ENCODE measurements at places on chromosomes 3 and 15. TPM values are rescaled to one million over a fixed set of nuclear protein-coding genes. Genes with fewer than 3 reads are reported as not detected.

- no peak for DNase-seq
These were observed 40.6 kb downstream of the FOXB1 start for GRCh38 chr15:60044636-60045270.

GRCh38 chr3:146166826-146167225 is 5.8 kb upstream of the PLOD2 start:
- no peak for DNase-seq

- DNase-seq, result no peak
These were observed 511.3 kb downstream of the FGF12 start for GRCh38 chr3:192216067-192216466.

The ZDHHC23 gene
- polyA plus RNA-seq, result 8.6 TPM

All from left renal cortex interstitium (tissue), 4 donors.